ENCODE measurements at places on chromosomes 6 and 20.

GRCh38 chr6:1868561-1869261 is 259.0 kb downstream of the FOXC1 start:
- DNase-seq: no peak

DNA sequence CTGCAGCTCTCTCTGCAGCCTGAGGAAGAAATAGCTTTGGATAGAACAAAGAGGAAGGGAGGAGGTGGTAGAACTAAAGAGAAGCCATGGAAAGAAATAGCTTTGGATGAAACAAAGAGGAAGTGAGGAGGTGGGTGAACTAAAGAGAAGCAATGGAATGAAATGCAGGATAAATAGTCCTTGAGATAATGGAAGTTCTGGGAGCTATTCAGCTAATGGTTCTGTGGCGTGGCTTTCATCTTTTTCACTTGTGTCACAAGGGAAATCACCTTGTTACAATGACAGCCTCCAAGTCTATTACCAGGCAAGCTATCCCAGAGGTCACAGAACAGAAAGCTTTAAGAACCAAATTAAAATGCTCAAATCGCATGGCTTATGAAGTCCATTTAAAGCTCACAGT is 141.3 kb upstream of the ARG1 start:
- DNase-seq: no peak

GRCh38 chr6:3912361-3913076 is 63.3 kb downstream of the FAM50B start:
- no peak for DNase-seq

- no peak for DNase-seq
Measured at GRCh38 chr20:23493172-23493772, 2.4 kb downstream of the CST8 start.

DNA sequence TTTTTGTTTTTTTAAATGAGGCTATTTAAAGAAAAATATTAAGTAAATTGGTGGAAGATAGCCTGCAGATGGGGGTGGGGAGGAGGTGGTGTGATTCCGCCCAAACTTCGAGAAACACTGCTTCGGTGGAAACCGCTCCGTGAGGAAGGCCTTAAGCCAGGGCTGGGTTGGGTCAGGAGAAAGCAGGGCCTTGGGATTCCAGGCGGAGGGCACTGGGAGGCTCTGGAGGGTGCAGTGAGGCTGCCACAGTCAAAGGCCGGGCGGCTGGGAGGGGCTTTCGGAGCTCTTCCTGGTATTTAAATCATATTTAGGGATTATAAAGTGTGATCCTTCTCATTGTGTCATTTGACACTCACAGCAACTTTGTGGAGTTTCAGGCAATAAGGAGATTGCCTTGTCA is 22.2 kb upstream of the SCRT2 start:
- no peak for DNase-seq

- no peak for DNase-seq
Measured at GRCh38 chr20:41359541-41360011, 7.0 kb downstream of the EMILIN3 start.

DNA sequence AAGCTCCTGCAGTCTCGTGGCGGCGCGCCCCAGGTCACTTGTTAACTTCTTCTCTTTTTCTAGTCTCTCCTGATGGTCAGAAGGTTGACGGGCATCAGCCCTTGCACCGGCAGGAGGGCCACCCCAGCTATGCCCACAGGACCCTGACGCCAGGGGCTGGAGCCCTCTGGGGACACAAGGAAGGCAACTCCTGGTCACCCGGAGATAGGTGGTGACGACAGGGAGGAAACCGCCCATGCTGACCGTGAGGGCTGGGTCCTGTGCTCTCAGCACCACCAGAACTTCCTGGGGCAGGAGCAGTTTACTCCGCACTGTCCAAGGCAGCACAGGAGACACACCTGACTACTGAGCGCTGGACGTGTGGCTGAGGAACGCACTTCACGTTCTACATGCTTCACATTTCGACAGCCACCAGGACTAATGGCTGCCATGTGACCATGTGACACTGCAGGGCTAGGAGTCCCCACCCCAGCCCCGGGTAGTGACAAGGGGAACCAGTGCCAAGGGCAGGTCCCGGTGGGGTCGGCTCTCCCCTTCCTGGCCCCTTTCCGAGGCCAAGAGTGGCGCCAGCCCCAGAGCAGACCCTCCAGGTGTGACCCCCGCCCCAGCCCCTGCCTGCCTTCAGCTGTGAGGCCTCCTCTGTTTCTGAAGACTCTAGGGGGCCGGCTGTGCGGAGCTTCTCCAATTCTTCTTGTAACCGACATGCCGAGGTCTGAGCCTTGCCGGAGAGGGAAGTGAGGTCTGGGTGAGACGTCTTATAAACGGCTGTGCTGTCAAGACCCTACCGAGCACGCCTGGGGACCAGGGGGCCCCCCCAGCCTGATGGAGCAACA is 45.2 kb downstream of the DSTN start:
- DNase-seq: no peak

DNA sequence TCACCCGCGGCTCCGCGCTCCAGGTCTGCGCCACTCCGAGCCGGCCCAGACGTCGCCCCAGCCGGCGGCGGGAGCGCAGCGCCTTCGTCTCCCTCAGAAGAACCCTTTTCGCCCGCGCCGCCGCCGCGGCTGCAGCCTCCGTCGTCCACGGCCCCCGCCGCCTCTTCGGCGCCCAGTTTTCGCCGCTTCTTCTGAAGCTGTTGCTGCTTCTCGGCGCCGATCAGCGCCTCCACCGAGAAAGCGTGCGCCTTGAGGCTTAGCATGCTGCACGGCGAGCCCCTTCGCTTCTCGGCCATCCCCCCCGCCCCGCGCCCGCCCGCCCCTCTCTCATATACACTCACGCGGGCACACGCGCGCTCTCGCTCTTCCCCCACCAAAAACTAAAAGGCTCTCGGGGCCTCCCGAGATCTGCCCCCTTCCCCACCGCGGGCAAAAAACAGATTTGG is 489 bp downstream of the TBX18 start:
- no peak for DNase-seq

All from stimulated activated CD4-positive, alpha-beta T cell treated with anti-CD3 and anti-CD28 coated beads, Interleukin-4, amount 100 ng/mL, for 1 hour (primary cell).